ENCODE measurements at places on chromosomes 1 and 21.

DNA sequence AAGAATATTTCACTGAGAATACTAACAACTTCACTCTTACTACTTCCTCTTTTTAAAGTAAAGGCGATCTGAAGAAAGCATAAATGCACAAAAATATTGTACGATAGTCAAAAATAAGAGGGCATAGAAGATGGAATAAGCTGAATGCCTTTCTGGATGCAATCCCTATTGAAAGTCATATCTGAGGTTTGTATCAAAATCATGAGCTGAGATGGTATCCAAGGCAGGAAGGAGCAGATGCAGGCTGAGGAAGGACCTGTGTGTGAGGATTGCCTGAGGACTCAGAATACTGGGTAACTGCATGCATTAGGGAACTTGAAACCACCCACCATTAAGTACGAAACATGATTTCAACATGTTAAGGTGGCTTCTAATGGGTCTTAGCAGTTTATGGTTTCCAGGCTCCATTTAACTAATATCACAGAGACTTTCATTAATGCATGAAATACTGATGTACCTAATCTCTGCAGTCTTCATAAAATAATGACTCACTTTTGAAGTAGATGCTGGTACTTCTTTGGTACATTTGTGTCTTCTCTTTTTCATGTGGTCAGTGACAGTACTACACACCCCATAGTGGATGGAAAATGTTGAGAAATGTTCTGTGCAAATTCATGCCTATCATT is 29.6 kb upstream of the RGS1 start:
- DNase-seq: no peak

DNA sequence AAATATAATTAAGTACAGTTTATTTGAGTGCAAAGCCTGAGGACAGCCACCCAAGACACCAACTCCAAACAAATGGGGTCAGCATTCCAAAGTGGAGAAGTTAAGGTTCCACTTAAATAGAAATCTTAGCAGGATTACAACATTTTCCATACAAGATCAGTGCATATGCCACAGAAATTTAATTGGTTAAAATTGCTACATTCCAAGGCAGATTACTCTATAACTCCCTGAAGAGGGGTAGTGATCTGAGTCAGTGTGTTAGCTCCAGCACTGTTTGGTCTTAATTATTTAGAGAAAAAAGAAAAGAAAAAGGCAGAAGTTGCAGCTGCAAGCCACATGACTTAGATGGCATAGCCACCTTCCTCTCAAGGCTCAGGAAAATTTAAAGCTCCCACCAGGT is 297.5 kb downstream of the HHIPL2 start:
- no peak for DNase-seq

GRCh38 chr1:203202431-203203245 is 16.1 kb upstream of the CHI3L1 start:
- peak; percentile 61 for DNase-seq

DNA sequence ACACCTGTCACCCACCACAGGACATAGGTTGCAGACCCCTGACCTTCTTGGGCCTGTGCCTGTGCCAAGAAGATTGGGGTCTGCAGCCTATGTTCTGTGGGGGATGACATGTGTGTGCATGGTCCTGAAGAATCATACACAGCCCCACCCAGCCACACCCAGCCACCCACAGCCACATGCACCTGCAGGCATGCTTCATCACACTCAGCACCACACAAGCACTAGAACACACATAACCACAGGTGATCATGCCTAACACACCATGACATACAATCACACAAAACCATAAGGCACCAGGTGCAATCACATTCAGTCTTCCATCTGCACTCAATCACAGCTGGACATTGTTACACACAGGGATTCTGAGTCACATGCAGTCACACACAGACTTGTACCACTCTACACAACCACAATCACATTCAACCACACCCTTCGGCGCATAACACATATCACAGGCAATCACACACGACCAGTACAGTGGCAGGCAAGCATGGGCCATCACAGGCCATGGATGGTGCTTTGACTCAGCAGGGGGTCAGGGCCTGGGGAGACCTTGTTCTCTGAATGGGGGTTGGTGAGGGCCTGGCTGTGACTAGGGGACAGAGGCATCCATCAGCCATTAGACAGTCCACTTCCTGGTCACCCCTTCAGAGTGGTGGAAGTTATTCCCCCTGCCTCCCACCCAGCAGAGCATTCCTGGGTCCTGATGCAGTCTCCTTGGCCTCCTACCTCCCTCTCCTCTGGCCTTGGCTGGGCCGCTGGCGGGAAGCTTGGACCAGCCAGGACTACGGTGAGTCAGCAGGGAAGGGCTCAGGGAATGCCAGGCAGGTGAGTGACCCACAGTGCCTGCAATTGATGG is 44.3 kb upstream of the EPS8L3 start:
- DNase-seq: no peak

DNA sequence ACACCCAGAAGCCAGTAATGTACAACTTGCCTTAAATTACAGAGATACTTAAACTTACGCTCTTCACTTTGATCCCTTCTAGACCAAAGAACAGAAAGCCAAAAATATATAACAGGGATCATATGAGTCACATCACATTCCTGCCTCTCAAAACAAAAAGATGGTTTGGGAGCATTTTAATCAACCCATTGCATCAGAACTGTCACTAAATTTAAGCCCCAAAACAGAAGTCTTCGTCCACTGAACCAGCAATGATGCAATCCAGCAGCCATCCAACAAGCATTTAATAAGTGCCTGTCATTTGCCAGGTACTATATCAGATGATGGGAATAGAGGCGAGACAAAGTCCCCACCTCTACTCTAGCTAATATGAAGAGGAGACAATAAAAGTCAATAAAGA is 42.7 kb upstream of the GLIS1 start:
- no peak for DNase-seq

DNA sequence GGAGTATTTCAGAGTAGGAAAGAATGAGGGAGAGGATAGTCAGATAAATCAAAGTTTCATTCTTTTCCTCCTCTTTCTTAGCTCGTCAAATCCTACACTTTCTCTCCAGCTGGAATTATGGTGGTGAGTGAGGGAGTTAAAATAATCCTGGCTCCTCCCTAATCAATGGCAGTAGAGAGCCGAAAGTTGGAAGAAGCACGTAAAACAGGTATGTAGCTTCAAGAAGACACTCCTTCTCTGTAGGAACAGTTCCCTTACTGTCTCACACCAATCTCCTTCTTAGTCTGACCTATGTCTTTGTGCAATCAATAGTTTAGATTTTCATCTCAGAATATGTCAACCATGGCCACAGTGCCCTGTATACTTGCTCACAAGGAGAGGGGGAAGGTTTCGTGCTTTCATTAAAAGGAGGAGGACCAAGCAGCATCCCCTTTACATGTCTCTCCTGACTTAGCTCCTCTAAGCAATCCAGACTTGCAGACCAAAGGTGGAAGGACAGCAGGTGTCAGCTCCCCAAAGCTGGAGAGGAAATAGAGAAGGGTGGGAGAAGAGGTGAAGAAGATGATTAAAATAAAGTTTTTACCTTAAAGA is 878 bp downstream of the MINDY1 start:
- DNase-seq: peak; percentile 23

DNA sequence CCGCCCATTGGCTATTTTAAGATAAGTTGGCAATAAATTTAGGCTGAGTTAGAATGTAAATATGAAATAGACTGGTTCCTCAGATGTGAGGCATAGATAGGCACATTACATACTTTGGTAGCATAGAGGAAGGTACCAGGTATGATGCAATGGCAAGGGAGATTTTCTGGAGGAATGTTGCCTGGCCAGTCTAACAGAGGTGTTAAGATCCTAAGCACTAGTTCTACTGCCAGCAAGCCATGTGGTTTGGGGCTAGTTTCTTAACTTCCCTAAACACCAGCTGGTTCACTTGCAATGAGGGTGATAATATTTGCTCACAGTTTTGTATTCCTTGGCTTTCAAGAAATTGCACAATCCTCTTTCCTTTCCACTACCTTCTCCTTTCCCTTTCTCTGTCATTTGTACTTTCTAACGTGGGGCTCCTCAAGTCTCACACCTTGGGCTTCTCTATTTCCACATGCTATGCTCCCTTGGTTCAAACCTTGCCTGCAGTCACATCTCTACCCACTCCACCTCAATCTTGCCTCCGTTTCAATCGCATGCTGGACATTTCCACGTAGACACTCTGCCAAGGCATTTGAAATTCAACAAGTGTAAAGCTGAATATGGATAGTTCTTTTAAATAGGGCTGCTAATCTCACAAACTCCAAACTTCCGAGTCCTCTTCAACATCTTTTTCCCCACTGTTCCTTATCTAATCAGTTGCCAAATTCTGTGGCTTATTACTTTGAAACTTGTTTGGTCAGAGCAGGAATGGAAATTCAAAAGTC is 4.7 kb upstream of the CD55 start:
- no peak for DNase-seq

- no peak for DNase-seq
Observed at GRCh38 chr1:53654216-53655210, 84.5 kb downstream of the GLIS1 start.

- no peak for DNase-seq
Observed at GRCh38 chr1:5265438-5266075, 611.1 kb downstream of the AJAP1 start.

DNA sequence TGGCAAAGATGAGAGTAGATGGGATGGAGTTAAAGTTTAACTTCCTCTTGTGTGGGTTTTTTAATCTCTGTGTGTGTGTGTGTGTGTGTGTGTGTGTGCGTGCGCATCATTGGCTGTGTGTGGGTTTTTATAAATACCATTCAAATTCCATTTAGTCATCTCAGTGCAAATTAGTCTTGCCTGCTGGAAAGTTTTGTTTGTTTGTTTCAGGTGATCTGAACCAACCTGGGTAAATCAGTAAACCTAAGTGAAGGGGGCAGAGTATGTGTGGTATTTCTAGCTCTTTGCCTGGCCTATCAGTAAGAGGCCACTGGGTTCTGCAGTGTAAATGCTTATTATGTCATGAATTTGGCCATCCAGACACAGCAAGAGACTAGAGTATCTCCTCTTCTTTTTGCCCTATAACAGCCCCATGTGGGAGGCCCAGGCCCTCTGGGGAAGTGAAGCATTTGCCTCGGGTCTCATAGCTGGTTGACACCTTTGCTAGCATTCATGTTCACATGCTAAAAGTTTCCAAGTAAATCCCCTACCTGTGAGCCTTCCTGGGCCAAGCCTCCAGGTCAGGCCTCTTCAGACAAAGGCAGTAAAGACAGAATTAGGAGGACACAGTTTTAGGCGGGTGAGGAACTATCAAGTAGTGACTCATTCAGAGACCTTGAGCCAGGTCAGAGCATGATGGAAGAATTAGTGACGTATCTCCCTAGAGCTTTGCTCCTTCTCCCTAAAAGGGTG is 14.7 kb downstream of the INTS3 start:
- DNase-seq: no peak

DNA sequence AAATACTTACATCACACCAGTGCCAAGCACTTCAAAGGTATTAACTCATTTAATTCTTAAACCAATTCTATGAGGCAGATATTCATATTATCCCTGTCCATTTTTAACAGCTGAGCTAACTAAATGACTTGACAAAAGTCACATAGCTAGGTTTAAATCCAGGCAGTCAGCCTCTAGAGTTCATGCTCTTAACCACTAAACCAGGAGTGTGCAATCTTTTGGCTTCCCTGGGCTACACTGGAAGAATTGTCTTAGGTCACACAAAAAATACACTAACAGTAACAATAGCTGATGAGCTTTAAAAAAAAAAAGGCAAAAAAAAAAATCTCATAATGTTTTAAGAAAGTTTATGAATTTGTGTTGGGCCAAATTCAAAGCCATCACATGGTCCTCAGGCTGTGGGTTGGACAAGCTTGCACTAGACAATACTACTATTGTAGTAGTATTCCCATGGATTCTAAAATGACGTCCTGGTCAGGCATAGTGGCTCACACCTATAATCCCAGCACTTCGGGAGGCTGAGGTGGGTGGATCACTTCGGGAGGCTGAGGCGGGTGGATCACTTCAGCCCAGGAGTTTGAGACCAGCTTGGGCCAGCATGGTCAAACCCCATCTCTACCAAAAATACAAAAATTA is 10.0 kb downstream of the UBR4 start:
- no peak for DNase-seq

GRCh38 chr1:22712502-22713271 is 2.0 kb downstream of the EPHB2 start:
- DNase-seq: no peak

GRCh38 chr1:179779645-179780272 is 36.7 kb downstream of the FAM163A start:
- DNase-seq: no peak

GRCh38 chr1:67307251-67308060 is at the start of gene IL12RB2:
Gene IL12RB2, plus strand, starts transcription at chr1:67307873. Its CDS starts 12,496 bp downstream, at chr1:67320369.
- DNase-seq: no peak
